ENCODE measurements at places on chromosomes 4 and X.

GRCh38 chr4:132123870-132124623, 1025.0 kb upstream of the PCDH10 start:
- no peak for DNase-seq

DNA sequence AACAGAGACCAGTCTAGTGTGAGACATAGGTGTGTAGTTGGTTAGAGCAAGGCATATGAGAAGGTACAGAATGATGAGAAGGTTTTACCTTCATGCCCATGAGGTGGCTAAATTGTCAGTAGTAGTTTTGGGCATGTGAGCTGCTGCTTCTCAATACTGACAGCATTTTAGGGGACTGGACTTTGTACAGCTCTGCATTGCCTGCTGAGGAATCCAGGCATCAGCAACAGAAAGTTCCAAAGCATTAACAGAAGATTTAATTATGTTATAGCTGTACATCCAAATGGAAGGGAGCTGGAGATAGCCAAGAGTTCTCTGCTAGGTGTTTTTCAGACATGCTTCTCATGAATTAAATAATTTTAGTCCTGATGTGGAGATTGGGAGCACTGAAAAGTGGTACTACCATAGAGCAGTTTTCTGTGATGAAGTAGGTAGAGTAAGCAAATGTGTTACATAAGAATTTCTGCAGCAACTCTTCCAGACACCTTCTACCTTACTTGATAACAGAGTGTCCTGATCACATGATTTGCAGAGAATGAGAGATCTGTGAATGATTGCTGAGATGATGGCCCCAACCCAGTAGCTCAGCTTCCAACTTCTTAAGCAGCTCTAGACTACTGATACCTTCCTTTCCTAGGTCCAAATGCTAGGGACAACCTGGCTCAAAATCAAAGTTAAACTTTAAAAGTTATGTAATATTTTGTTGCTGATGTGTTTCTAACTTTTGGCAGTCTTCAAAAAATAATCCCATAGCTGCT, 30.4 kb downstream of the FNIP2 start:
- no peak for DNase-seq

- no peak for DNase-seq
These were observed 534.4 kb upstream of the POU3F4 start for GRCh38 chrX:82973646-82974045.

- no peak for DNase-seq
These were observed 10.0 kb upstream of the GPR78 start for GRCh38 chr4:8570201-8570600.

- DNase-seq: no peak
These were observed 55.8 kb downstream of the XAGE2 start for GRCh38 chrX:52424656-52425055.

DNA sequence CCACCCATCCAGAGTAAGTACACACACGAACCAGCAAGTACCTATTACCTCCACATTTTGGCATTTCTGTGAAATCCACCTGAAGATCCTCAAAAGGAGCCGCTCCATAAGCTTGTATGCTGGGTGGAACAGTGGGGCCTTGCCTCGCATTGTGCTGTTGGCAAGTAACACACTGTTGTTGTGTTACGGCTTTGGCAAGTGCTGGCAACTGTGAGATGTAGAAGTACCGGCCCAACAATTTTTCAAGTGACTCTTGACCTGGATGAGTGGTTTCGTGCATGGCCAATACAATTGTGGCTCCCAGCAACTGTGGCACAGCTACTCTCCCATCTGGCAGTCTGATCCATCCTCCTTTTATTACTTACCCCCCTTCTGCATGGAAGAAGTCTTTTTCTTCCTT, 128.7 kb downstream of the CCNB3 start:
- no peak for DNase-seq

DNA sequence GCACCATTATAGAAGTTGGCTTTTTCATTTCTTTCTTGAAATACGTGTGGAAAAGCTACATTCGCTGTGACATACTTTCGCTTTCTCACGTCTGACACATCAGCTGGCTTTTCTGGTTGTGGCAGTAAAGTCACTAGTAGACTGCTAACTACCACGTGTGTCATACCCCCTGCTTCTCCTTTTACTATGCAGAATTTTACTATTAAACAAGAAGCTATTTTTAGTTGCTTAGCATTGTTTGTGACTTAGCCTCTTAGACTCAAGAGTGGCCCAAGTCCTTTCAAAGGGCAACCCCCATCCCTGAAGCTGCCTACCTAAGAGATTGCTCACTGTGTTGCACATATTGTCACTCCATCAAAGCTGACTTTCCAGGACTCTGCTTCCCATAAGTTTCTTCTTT, 2.1 kb upstream of the IL2 start:
- no peak for DNase-seq

GRCh38 chr4:175970724-175971123, 94.9 kb upstream of the WDR17 start:
- no peak for DNase-seq

- DNase-seq: no peak
These were observed 37.8 kb upstream of the FUNDC1 start for GRCh38 chrX:44580466-44580865.

DNA sequence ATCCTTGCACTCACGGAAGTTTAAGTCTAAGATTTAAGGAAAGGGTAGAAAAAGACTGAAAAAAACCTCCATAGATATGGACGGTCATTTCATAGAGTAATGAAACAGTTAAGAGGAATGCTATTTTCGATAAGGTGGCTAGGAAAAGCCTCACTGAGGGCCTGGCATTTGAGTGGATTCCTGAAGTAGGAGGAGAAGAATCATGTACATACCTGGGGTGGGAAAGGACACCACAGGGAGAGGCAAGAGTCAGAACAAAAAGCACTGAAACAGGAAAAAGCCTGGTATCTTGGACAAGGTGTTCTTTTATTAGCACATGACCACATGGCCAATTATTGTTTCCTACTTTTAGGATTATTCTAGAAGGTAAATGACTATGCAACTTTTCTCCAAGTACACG, 547.2 kb upstream of the DIPK2B start:
- no peak for DNase-seq

DNA sequence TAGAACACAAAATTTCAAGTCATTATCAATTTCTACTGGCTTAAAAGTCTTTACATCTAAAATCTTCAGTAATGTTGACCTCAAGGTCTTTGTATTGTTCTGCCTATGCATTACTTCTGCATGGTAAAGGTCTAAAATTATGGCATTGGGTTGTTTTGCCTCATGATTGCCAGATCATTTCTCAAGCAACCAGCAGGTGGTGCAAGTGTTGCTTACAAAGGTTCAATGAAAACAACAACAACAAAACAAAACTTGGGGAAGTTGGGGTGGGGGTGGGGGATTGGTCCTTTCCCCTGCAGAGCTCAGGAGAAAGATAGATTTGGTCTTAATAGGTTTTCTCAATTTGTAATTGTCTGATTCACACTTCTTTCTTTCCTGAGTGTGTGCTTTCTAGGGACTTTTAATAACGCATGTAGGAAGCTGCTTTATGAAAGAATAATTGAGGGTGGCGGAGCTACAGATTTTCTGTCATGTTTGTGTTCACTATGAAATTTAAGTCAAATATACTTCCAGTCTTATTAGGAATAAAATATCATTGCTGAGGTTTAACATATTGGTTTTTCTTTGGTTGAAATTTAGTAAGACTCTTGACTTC, 145.1 kb downstream of the COL4A5 start:
- no peak for DNase-seq

DNA sequence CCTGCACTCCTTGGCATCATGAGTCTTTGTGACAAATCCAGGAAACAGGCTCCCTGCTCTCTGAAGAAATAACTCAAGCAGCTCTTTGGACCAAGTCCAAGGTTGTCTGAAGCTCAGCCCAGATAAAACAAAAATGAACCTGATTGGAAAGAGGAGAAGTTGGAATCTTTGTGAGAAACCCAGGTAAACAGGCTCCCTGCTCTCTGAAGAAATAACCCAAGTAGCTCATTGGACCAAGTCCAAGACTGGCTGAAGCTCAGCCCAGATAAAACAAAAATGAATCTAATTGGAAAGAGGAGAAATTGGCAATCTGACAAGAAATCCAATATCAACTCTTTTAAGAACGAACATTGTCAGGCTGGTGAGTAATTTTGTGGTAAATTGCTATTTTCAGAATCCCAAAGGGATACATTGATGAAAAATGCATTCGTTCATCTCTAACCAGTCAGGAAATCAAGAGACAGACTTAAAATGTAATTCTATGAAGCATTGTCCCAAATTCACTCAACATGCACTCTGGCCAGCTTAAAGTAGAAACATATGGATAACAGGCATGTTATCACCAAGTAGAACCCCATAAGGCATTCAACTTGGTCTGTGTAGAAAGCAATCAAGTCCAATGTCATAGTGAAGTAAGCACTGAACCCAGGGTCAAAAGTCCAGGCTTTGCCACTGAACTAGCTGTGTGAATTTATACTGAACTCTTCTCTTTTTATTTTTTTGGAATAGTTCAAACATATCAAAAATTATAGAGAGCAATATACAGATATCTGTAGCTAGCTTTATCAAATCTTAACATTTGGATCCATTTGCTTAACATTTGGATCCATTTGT, 16.8 kb upstream of the NFXL1 start:
- DNase-seq: no peak

- DNase-seq: no peak
These were observed 99.2 kb upstream of the RAPGEF2 start for GRCh38 chr4:159003420-159004253.

DNA sequence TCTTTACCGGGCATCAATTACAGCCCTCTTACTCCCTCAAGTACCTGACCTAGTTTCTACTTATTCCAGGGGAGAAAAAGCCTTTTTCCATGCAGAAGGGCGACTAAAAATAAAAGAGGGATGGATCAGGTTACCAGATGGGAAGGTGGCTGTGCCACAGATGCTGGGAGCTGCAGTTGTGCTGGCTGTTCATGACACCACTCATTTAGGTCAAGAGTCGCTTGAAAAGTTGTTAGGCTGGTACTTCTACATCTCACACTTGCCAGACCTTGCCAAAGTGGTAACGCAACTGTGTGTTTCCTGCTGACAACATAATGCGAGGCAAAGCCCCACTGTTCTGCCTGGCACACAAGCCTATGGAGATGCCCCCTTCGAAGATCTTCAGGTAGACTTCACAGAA, 148.4 kb upstream of the FGF16 start:
- no peak for DNase-seq

GRCh38 chr4:19583827-19584569, 667.7 kb upstream of the SLIT2 start:
- DNase-seq: no peak

- DNase-seq: no peak
These were observed 17.2 kb downstream of the GPR174 start for GRCh38 chrX:79161655-79162054.

DNA sequence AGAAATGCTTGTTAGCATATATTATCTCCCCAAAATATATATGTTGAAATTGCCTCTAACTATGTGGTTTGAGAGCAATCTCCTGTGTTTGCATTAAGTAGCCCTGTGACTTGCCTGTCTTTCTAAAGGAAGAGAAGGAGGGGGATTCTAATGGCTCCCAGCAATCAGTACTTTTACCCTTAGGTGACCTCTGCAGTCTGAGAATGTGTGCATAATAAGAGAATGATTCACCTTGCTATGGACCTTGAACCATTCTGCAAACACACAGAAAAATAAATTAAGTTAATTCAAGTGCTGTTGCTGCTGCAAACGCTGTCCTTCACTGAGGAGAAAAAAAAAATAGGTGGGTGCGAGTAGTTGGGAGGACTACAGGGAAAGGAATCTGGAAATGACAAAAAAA, 322.2 kb downstream of the IQCM start:
- no peak for DNase-seq

- no peak for DNase-seq
These were observed at the start of gene DCHS2 for GRCh38 chr4:154491341-154492271. Gene DCHS2, minus strand, starts transcription at chr4:154491799. Its CDS starts 444 bp downstream, at chr4:154491355.

DNA sequence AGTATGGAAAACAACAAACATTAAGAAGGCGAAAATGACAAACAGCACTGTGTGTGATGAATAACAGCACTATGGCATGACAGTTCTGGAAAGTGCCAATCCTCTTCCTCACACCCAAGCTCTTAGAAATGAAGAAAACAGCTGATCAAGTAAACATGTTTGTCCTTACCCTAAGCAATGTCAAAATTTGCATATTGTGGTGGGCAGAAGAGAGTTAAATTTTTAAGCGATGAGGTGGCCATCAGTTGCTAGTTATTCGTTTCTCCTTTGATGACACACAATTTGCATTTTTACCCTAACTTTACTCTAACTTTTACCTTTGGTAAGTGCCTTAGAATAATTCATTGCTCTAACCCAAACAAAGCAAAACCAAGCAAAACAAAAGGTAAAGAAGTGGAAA, 8.8 kb downstream of the PROM1 start:
- DNase-seq: no peak

DNA sequence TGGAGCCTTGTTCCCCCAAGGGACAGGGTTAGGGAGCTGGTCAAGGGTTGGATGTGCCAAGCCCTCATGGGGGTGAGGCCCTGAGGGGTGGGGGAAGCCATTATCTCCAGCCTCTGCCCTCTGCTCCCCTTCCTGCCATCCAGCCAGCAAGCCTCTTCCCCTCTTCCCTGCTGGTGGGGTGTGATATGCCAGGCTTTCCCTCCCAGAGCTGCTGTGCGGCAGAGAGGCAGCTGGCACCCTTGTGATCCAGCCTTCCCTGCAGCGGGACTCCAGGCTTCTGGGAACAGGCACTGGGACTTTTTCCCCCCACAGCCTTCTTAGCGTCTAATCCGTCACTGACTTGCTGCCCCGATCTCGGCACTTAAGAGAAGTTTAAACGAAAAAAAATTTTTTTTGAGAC, 6.3 kb downstream of the SSR4 start:
- DNase-seq: no peak

- no peak for DNase-seq
These were observed 56.4 kb upstream of the SPANXN1 start for GRCh38 chrX:145190801-145191389.

DNA sequence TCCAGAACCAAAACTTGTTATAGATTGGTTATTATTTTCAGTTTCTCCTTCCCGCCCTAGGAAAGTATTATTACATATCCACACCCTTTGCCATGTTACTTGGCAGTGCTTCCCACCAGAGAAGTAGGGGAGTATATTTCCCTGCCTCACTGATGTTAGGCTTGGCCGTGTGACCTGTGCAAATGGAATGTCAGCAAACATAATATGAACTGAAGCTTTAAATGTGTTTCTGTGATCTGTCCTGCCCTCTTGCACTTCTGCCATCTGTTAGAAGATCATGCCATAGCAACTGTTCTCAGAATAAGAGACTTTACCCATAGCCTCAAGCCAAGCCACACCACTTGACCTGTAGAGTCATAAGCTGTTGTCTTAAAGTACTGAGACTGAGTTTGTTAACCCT, 36.7 kb upstream of the NEUROG2 start:
- no peak for DNase-seq

GRCh38 chr4:56438766-56439165, 2.7 kb downstream of the PAICS start:
- no peak for DNase-seq

GRCh38 chrX:65894133-65894532, 145.7 kb downstream of the VSIG4 start:
- DNase-seq: no peak

GRCh38 chr4:80257851-80258250, 8.6 kb upstream of the FGF5 start:
- no peak for DNase-seq

- DNase-seq: no peak
These were observed 529.4 kb upstream of the AMOT start for GRCh38 chrX:113370006-113370405.

Data from occipital lobe (tissue), 3 donors.